ENCODE measurements at places on chromosomes 1 and 21.

GRCh38 chr21:17002594-17003257, 510.1 kb upstream of the CXADR start:
- DNase-seq = no peak

- no peak for DNase-seq
These were observed 206.7 kb upstream of the C1orf87 start for GRCh38 chr1:60280256-60280655.

GRCh38 chr1:231993968-231994455, 367.4 kb downstream of the DISC1 start:
- no peak for DNase-seq

DNA sequence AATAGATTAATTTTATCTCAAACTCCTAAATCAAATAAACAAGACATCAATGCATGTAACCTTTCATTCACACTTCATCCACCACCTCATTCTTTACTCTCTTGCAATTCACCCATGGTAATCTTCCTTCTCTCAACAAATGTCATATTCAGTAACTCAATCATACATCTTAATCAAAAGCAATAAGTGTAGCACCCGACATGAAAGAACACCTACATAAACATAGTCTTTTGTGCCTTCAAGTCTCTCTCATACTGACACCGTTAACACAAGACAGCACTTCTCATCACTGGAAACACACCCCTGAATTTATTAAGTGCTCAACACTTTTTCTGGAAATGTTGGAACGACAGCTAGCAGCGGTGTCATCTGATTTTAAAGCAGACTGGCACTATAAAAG, 225.9 kb downstream of the TTLL7 start:
- DNase-seq = no peak

GRCh38 chr1:179599623-179600249, 8.1 kb downstream of the TDRD5 start:
- DNase-seq = no peak

DNA sequence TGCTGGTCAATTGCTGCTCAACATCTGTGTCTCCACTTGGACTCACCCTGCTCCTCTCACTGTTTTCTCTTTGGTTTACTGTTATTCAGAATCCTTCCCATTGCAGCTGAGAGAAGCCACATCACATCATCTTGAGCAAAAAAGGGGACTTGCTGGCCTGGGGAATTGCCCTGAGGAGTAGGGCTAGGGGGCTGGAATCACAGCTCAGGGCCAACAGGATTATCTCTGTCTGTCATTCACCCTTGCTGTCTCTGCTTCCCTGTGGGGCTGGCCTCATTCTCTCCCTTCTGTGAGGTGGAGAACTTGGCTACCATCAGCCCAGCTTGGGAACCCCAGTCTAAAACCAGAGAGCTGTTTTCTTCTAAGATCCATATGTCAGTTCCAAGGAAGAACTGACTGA, 140.7 kb upstream of the WNT4 start:
- no peak for DNase-seq

GRCh38 chr1:45512641-45513054, 9.0 kb downstream of the PRDX1 start:
- DNase-seq = peak; percentile 48

DNA sequence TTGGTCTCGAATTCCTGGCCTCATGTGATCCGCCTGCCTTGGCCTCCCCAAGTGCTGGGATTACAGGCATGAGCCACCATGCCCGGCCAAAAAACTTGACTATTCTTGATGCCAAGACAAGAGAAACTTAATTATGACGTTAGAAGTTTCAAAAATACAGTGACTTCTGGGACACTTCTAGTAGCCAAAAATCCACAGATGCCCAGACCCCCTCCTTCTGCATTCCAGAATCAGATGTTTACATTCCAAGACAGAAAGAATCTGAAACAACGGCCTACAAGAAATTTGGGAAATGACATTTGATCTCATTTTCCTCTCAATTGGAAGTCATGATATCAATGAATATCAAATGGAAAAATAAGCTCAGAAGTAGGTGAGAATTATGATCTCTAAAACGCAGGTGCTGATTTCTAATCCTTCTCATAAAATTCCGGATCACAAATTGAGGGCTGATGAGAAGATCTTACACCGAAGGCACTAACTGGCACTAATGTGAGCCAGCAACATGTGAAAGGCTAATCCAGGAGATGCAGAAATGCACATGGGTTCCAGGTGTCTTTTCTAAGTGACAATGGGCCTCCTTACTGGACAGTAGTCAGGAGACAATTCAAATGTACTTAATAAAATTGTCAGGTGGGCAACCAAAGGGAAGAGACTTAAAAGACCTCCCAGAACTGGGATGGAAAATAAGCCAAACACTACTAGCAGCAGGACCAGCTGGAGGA, 5.5 kb downstream of the RAB29 start:
- DNase-seq = no peak

GRCh38 chr1:21963477-21964217, 13.2 kb upstream of the CELA3B start:
- peak; percentile 81 for DNase-seq

DNA sequence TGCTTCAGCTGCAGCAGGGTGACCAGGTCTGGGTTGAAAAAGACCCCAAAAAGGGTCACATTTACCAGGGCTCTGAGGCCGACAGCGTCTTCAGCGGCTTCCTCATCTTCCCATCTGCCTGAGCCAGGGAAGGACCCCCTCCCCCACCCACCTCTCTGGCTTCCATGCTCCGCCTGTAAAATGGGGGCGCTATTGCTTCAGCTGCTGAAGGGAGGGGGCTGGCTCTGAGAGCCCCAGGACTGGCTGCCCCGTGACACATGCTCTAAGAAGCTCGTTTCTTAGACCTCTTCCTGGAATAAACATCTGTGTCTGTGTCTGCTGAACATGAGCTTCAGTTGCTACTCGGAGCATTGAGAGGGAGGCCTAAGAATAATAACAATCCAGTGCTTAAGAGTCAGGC, 2.9 kb downstream of the C1QA start:
- DNase-seq = no peak

- no peak for DNase-seq
These were observed 95.5 kb upstream of the B3GALT2 start for GRCh38 chr1:193281894-193282293.

GRCh38 chr21:28639737-28640136, 352.9 kb downstream of the LTN1 start:
- no peak for DNase-seq

GRCh38 chr21:44999428-44999971, 59.7 kb downstream of the SLX9 start:
- no peak for DNase-seq

DNA sequence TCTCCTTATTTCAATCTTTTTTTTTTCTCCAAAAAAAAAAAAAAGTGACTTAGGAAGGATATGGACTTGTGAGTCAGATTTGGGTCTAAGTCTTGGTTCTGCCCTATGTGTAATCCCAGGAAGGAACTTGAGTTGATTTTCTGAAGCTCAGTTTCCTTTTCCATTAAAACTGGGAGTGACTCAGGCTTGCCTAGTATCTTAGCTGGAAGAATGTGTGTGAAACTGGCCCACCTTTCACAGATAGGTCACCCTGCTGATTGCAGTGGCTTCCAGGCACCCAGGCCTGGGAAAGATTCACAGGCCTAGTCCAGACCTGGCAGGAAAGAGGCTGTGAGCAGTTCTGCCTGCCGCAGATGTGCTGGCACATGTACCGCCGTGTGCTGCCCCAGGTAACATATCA, 218.3 kb upstream of the HOOK1 start:
- no peak for DNase-seq

DNA sequence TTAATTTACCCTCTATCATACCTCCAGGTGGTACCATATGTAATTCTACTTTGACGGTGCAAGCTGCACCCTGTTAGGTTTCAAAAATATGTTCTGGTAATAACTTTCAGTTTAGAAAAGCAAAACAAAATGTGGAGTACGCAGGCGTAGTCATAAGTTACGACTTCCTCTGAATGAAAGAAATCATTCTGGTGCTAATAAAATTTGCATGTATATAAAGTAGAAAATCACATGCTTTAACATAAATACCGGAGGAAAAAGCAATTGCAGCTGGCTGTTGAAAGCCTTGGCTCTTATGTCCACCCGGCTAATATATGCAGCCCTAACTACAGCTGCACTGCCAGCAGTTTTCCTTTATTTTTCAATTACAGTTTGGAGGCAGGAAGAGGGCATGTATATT, 65.2 kb upstream of the TMPRSS15 start:
- DNase-seq = no peak

DNA sequence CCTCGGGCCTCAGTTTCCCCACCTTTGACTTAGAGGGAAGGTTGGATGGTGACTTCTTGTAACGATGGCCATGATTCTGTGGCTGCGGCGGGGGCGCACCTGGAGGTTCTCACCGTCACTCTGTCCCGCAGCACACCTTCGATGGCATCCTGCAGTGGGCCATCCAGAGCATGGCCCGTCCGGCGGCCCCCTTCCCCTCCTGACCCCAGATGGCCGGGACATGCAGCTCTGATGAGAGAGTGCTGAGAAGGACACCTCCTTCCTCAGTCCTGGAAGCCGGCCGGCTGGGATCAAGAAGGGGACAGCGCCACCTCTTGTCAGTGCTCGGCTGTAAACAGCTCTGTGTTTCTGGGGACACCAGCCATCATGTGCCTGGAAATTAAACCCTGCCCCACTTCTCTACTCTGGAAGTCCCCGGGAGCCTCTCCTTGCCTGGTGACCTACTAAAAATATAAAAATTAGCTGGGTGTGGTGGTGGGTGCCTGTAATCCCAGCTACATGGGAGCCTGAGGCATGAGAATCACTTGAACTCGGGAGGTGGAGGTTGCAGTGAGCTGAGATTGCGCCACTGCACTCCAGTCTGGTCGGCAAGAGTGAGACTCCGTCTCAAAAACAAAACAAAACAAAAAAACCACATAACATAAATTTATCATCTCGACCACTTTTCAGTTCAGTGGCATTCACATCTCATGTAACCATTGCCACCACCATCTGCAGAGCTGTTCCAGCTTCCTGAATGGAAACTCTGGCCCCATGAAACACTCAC, 2.1 kb upstream of the PFKL start:
- peak; percentile 69 for DNase-seq

DNA sequence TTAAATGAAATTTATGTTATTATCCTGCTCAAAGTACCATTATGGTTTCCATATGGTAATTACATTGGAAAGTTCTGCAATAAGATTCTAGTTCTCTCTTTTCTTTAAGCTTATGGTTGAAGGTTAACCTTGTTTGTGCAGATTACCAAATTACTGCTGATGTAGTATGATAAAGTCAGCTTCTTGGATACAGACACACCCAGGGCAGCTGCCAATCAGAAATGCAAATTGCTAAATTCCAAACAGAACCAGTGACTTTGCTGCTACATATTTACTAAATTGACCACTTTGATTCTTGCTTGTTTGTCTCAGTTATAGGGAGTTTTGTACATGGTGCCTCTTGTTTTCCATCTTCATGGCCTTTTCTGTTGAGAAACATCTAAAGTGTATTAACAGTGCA, 26.5 kb downstream of the GNAT2 start:
- no peak for DNase-seq

GRCh38 chr1:3611170-3612019, at the start of gene MEGF6:
MEGF6 (minus strand) TSS chr1:3611508; CDS start chr1:3611268, 240 bp downstream.
- peak; percentile 63 for DNase-seq

DNA sequence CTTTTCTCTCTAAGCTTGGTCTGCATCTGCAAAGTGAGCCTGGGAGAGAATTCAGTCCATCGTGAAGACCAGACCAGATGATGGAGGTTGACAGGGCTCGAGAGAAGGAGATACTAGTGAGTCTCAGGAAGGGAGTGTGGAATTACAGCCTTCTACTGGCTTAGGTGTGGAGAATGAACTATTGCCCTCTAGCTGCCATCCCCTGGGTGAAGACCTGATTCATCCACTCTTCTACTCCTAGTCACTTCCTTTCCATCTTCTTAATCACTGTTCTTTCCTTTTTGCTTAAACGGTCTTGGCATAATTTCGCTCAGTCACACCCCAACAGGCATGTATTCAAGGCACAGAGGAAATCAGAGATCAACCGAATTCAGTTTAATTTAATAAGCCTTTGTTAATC, 34.0 kb upstream of the HSD17B7 start:
- DNase-seq = no peak

DNA sequence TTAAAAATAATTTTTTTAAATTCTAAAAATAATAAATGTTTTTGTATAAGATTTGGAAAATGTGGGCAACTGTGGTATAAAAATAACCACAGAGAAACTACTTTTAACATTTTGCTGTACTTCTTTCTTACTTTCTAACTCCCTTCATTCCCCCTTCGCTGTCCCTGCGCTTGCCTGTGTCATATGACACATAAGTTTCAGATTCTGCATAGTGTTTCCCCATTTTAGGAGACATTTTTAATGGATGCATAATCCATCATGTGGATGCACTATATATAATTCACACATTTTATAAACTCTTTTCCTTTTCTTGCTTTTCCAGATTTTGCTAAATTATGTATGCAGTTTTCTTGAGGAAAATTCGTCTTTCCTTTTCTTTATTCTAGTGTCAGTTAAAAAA, 16.3 kb downstream of the ATG4C start:
- no peak for DNase-seq

GRCh38 chr1:8404460-8405370, 86.8 kb downstream of the SLC45A1 start:
- no peak for DNase-seq

- no peak for DNase-seq
These were observed 2.6 kb downstream of the MRPS6 start for GRCh38 chr21:34075760-34076660.

- DNase-seq = no peak
These were observed 22.7 kb downstream of the NAV1 start for GRCh38 chr1:201561601-201562000.

GRCh38 chr1:23922321-23922943, 9.3 kb upstream of the CNR2 start:
- no peak for DNase-seq

DNA sequence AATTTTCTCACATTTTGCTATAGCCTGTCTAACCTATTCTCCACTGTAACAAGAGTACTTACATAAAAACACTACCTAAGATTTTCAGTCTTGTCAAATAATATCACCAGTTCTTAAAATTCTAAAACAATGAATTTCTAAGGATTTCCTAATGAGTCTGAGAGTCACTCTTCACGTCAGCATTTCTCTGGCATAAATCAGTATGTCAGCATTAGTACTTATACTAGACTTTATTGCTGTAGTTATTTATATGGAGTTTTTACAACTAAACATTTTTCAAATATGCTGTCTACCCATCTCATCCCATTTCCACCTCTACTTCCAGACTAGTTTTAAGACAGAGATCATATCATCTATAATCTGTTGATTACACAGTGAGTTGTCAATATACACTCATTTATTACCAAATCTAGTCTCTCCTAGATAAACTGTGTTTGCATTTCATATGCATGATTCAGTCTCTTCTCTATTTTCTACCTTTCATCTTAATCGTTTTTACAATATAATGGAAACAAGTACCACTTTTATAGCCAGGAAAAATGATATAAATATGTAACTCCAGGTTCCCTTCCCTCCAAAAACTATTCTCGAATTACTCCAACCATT, 32.8 kb downstream of the LIN9 start:
- no peak for DNase-seq

- DNase-seq = no peak
These were observed 31.4 kb downstream of the VASH2 start for GRCh38 chr1:212981571-212982328.
